ENCODE measurements at places on chromosomes 16 and 17.

DNA sequence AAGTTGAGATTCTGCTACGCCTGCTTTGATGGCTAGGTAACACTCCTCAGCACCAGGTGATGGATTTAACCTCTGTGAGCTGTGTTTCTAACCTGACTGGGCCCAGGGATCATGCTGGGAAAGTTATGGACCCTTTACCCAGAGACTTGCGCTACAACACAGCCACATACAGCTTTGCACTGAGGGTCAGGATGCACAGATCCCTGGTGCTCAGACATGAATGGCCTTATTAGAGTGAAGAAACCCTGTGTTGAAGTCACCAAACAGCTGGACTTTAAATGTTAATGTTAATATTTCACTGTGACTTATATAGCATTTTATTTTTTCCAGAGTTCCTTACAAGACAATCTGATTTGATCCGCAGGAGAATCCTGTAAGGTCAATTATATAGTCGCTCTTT lies 114.3 kb downstream of the MSI2 start:
- no peak for DNase-seq

DNA sequence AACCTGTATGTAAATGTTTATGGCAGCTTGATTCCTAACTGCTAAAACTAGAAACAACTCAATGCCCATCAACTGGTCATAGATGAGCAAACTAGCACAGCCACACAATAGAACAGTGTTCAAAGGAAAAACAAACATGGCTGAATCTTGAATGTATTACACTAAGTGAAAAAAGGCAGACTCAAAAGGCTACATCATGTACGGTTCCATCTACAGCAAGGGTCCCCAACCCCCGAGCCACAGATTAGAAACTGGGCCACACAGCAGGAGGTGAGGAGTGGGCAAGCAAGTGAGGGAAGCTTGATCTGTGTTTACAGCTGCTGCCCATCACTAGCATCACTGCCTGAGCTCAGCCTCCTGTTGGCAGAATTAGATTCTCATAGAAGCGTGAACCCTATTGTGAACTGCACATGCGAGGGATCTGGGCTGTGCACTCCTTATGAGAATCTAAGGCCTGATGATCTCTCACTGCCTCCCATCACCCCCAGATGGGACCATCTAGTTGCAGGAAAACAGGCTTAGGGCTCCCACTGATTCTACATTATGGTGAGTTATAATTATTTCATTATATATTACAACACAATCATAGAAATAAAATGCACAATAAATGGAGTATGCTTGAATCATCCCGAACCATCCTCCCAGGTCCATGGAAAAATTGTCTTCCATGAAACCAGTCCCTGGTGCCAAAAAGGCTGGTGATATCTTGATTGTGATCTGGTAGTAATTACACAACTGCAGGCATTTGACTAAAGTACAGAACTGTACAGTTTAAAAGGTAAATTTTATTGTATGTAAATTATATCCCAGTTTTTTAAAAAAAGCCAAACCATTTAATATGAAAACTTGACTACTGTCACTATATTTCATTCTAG lies 7.7 kb downstream of the CEP20 start:
- DNase-seq, result no peak

DNA sequence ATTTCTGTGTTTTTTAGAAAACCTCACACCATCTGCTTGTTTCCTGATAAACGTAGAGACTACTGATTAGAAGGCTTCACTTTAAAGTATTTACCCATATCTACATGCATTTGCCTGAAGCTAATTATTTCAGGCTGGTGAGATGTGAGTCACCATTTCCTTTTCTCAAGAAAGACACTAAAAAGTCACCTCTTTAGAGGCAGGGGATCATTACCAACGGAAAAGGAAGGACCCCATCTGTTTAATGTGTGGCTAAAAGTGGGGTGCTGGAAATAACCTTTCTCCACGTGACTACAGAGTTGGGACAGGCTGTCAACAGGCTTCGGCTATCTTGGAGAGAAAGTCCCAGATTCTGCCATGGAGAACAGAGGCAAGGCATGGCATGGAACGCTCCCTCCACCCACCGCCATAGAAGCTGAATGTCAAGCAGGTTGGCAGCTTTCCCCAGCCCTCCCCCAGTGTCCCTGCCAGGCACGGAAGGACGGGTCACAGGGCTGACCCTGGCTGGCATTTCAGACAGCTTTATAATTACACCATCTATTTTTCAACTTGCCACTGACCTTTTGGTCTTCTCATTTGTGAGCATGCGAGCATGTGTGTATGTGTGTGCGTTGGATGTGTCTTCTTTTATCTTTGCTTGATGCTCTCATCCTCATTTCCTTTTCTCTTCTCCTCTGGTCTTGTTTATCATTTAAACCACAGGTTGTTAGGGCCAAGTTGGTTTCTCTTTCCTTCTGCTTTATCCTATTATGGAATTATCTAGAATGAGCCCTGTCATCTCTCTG lies 157.0 kb downstream of the CPPED1 start:
- DNase-seq, result no peak

DNA sequence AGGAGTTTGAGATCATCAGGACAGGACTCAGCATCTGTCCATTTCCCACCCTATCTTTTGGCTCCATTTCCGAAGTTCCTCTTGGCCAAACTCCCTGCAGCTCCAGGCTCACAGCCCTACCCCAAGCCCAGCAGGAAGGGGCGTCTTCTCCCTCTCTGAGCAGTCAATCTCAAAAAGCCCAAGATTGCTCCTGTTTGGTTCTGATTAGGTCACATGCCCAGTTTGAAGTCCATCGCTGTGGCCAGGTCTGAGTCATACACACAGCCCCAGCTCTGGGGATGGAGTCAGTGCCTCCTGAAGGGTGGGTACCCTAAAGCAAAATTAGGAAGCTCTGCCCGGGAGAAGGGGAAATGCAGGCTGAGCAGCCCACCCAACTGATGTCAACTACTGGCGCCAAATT lies 23.9 kb downstream of the SNX20 start:
- DNase-seq, result no peak

DNA sequence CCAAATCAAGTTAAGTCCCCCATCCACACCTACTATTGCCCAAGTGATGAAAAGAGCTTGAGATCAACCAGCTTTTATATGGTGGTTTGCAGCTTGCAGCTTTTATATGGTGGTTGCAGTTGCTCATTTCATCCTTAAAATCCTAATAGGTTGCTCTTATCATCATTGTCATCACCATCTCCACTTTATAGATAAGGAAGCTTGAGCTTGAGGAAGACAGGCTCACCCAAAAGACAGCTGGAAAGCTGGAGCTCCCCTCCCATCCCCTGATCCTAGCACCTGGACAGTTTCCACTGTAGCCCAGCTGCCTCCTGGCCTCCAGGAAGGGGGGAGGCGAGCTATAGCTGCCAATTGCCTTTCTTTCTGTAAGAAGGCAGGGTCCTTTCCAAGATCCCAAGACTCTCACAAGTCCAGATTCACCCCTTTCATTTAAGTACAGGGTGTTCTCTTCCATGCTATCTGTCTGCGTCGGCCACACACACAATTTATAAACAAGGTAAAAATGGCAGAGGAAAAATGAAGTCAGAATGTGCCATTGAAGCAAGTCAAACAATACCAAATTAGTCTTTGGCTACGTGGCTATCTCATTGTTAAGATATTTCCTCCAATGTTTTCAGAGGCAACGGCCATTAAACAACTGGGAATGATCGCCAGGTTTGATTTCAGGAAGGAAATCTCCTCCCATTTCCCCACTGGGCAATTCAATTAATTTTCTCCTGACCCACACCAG lies 63.3 kb downstream of the PECAM1 start:
- no peak for DNase-seq

GRCh38 chr17:4341616-4341977 lies 24.9 kb downstream of the UBE2G1 start:
- DNase-seq, result no peak

DNA sequence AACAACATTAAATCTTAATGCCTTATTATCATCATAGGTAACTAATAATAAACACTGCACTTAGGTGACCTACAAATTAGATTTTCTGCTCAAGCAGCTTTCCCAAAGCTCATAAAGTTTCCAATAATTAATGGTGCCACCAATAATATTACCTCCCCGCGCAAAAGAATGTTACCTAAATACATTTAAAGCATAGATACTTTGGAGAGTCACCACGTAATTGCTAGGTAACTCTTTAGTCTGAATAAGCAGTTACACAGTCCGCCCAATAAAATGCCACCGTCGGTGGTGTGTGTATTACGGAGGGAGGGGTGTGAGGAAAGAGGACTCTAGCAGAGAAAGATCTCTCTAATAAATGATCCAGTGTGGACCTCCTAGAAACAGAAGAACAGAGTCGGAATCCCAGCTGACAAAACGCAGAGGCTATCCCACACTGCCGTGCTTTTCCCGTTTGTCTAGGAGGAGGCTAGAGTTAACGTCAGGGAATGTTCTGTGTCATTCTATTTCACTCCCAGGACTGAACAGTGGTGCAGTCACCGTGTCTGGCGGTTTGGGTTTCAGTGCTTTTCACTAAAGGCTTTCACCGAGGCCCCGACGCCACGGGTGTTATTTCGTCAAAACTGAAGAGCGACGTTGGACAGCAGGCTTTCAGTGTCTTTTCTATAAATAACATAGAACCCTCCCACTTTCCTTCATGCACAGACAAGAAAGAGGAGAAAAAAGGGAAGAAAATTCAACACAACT lies 630 bp downstream of the RNFT1 start:
- DNase-seq, result no peak

- no peak for DNase-seq
These were observed 144.7 kb downstream of the ENGASE start for GRCh38 chr17:79219208-79219935.

GRCh38 chr16:75394941-75395340 lies 38.4 kb downstream of the CFDP1 start:
- DNase-seq, result no peak

DNA sequence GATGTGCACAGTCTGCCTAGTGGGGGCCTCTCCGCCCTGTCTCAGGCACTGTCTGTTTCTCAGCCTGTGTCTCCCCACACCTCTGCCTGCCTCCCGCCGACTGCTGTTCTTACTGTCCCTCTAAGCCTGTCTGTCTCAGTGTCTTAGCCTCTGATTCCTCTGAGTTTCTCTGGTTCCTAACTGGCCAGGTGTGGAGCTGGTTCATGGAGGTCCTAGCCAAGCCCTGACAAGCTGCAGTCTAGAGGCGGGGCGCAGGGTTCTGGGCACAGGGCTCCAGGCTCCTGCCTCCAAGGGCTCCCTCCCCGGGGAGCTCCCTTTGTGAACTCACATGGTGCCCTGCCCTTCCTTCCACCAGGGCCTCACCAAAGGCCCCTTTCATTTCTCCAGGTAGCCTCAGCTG lies 19.4 kb downstream of the C17orf100 start:
- DNase-seq, result no peak

All from activated naive CD8-positive, alpha-beta T cell treated with anti-CD3 and anti-CD28 coated beads, Interleukin-2, amount 50 U/mL, for 16 hours (primary cell).